NAMALWA (cell line): ENCODE measurements at places on chromosomes 5 and 9.
A peak's percentile ranks its signal among the peaks of the same experiment; 100 is the strongest.

DNA sequence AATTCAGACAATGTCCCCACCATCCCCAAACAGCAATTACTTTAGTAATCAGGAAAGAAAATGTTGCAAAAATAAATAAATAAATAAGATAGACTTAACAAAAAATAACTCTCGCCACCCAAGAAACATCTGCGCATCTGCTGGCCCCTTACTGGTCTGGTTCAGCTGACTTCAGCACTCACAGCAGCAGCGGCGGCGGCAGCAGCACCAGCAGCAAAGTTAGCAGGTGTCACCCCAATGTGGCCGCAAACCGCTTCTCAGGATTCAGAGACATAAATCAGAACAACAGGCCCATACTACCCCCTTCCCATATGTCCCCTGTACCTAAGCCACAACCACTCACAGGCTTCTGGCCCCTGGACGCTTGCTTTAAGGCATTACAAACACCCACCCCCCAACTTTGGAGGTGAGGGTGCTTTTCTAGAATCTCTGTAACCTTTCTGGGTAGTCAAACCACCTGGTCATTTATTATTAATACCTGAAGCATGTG is 593.0 kb downstream of the BNC2 start:
- DNase-seq = no peak

DNA sequence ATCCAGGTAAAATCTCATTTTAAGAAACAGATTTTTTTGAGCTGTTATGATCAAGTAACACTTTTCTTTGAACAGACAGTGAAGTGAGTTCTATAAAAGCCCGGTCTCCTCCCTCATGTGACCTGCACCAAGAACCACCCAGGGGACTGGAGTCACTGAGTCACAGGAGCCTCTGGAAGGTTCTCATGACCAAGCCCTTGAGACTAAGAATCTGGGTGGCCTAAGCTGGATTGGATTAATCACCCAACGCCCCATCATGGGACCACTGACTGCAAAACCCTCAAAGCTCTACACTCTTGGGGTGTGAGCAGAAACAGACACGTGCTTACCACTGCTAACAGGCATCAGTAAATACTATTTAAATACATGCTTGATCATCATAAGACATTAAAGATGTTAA is 48.4 kb downstream of the SECISBP2 start:
- no peak for DNase-seq

DNA sequence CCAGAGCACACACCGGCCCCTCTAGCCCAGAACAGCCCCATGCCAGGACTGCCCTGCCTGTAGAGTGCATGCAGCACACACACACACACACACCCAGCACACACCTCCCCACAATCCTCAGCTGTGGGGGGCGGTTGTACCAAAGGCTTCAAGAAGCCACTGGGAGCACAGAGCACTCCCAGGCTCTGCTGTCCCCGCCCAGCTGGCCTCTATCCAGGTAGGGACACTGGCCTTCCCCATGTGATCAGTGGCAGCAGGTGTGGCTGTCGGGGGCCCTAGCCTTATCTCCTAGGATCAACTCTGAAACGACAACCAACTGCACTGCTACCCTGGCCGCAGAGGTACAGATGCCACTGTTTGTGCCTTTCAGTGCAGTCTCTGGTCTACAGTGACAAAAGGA is 2.0 kb downstream of the ANAPC2 start:
- DNase-seq = no peak

- DNase-seq = no peak
These were observed 11.0 kb downstream of the NAIP start for GRCh38 chr5:71014176-71014575.

GRCh38 chr9:121743441-121744001 is 92.1 kb downstream of the DAB2IP start:
- no peak for DNase-seq

DNA sequence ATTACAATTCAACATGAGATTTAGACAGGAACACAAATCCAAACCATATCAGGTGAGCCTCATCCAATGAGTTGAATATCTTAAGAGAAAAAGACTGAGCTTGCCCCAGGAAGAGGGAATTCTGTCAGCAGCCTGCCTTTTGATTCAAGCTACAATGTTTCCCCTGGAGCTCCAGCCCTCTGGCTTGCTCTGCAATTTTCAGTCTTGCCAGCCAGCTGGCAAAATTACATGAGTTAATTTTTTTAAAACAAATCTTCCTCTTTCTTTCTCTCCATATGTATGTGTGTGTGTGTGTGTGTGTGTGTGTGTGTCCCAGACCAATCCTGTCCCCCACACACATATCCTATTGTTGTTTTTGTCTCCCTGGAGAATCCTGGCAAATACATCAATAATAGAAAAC is 313.2 kb downstream of the CDH10 start:
- DNase-seq = no peak

GRCh38 chr5:56269216-56269927 is 36.2 kb upstream of the ANKRD55 start:
- DNase-seq = peak; percentile 47

DNA sequence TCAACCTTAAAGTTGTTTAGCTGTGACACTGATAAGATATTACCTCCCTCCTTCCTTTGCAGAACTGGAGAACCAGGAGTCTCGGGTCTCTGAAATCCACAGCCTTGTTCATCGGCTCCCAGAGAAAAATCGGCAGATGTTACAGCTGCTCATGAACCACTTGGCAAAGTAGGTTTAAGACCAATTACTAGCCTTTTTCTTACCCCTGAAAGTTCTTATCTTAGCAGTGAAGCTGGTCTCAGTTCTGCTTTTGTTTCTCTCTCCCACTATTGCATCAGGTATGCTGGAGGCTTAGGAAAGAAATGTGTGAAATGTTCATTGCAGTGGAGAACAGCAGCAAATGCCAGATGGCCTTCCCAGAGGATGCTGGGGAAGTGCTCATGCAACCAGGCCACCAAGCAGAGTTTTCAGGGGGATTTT is 287.4 kb downstream of the ARHGAP26 start:
- DNase-seq = no peak

GRCh38 chr5:96703384-96703920 is 41.3 kb downstream of the CAST start:
- no peak for DNase-seq

- peak; percentile 61 for DNase-seq
These were observed 2.8 kb downstream of the PDLIM7 start for GRCh38 chr5:177494346-177495195.

DNA sequence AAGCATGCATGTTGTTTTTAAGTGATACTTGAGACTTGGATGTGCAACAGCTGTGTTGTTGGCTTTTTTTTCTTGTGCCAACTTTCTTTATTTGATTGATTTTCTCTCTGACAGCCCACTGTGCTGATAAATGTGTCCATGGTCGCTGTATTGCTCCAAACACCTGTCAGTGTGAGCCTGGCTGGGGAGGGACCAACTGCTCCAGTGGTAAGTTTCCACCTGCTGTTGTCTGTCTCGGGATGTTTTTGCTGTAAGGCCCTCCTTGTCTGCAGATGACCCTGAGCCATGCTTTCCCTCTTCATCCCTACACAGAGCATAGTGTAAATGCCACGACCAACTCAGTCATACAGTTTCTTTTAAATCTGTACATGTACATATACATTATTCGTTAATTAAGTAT is 79.2 kb downstream of the MEGF10 start:
- DNase-seq = no peak

DNA sequence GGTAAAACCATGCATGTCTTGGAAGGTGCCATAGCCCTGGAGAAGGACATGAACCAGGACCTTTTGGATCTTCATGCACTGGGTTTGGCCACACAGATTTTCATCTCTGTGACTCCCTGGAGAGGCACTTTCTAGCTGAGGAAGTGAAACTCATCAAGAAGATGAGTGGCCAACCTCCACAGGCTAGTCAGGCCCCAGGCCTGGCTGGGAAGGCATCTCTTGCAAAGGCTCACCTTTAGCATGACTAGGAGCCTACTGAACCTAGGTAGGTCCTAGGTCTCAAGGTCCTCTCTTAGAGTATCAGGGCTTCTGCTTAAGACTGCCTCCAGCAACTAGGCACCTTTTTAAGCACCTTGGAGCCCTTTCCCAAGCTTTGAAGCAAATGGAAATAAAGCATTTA is 1448.7 kb upstream of the ACO1 start:
- peak; percentile 4 for DNase-seq

- DNase-seq = no peak
These were observed 15.0 kb downstream of the PJA2 start for GRCh38 chr5:109394806-109395205.

- no peak for DNase-seq
These were observed 11.1 kb downstream of the CDX1 start for GRCh38 chr5:150177721-150178120.

GRCh38 chr5:113102121-113102531 is 125.5 kb downstream of the DCP2 start:
- no peak for DNase-seq

DNA sequence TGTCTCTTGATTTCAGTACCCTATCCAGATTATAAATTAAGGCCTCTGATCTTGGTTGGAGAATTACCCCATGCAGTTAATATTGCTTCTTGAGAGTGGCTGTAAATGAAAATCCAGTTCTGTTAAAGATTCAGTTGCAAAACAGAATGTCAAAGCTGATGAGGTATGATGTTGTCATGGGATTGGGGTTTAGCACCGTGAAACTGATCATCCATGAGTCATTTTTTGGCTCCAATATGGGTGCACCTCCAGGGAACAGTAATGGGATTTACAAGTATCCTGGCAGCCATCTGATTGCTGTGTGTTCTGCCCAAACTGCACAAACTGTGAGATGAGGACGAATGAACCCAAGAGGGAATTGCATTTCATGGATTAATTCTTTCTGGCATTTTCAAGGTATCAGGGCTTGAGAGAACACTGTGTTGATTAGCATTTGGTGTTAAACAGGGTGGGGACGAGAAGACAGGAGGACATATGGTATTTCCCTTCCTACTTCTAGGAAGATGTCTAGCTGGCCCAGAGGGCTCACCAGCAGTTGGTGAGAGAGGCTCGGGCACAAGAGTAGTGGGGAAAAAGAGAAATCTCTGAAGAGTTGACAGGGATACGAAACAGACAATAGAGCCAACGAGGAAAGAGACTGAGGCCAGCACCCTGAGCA is 214.7 kb downstream of the GAS1 start:
- no peak for DNase-seq

GRCh38 chr9:130042406-130042884 is 544 bp downstream of the FNBP1 start:
- DNase-seq = peak; percentile 35

- DNase-seq = no peak
These were observed 181.8 kb downstream of the SAXO1 start for GRCh38 chr9:18851069-18851795.

DNA sequence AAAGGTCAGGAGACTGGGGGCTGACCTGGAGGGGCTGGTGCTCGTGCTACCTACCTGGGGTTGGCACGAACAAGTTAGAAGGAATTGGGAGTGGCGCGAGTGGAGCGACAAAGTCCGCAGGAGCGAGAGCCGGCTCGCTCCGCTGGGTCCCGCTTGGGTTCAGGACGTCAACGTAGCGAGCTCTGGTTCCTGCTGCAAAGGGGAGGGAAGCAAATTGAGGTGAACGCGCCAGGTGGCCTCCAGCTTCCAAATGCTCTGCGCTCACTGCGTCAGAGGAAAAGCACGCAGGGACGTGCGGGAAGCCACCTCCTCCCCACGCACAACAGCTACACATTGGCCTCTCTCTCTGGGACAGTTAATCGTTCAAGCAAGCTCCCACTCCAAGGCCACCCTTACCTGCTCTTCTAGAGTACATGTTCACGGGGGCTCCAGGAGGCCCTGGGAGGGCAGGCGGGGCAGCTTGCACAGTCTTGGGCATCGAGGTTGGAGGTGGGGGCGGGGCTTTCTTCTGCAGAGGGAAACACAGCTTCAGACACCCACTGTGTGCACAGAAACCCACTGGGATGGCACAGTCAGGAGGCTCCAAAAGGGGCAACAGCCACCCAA is 7.6 kb upstream of the INPP5E start:
- no peak for DNase-seq

DNA sequence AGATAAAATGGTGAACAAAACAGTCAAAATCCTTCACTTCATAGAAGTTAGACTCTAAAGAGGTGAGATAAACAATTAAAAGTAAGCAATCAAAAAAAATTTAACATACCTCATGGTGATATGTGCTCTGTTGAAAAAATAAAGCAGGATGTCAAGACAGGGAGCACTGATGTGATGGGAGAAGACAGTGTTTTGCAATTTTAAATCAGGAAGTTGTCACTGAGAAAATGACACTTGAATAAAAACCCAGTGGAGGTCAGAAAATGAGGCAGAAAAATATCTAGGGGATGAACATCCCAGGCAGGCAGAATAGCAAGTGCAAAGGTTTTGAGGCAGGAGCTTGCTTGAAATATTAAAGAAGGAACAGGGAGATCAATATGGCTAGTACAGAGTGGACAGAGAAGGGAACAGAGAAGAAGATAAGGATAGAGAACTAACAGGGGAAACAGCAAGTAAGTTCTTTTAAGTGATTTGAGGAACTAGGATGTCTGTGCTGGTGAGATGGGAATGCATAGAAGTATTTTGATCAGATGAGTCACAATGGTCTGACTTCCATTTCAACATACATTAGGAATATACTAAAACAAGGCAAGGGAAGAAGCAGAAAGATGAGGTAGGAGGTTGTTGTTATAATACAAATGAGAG is 130.4 kb downstream of the CHSY3 start:
- DNase-seq = no peak

DNA sequence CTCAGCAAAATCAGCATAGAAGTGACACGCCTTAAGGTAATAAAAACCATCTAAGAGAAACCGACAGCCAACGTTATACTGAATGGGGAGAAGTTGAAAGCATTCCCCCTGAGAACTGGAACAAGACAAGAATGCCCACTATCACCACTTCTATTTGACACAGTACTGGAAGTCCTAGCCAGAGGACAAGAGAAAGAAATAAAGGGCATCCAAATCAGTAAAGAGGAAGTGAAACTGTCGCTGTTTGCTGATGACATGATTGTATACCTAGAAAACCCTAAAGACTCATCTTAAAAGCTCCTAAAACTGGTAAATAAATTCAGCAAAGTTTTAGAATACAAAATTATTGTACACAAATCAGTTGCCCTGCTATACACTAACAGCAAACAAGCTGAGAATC is 393.3 kb downstream of the KIF4B start:
- DNase-seq = peak; percentile 40

GRCh38 chr5:174344335-174344734 is 298.8 kb downstream of the NSG2 start:
- no peak for DNase-seq

- no peak for DNase-seq
These were observed 121.2 kb downstream of the HTR4 start for GRCh38 chr5:148532969-148533670.
